ENCODE measurements at places on chromosomes 13 and 19.

DNA sequence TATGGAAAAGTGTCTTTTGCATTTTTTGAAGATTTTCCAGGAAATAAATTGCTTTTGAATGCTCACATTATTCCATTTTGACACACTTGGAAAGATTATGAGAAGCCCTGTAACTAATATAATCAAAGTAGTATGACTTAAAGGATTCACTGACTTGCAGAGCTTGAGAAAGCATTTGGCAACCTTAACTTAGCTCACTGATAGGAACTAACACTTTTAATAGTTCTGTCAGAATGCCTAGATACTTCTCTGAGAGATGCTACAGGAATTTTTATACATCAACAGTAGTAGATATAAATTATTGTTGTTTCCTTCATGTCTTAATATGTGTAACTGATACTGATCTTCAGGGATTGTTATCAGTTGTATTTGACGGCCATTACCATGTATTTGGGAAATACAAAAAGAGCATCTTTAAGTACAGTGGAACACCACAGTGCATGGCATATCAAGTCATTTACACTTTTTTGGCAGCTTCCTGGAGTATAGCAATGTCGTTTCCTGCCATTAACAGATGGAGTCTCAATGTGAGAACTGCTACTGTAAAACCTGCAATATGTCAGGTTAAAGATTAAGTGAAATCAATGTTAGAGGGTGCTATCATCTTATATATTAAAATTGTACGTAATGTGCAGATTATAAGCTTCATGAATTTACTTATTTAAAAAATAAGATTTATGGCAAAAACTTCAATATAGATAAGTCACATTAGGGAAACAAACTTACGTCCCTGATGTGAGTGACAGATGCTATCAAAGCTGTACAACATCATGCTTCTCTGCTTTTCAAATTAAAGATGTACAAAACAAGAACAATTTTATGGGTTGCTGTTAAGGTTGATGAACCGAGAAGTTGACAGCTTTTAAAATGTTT, 1159.8 kb upstream of the MIR17HG start:
- no peak for DNase-seq

- DNase-seq, result no peak
These were observed 3.0 kb downstream of the TMEM255B start for GRCh38 chr13:113762075-113762474.

DNA sequence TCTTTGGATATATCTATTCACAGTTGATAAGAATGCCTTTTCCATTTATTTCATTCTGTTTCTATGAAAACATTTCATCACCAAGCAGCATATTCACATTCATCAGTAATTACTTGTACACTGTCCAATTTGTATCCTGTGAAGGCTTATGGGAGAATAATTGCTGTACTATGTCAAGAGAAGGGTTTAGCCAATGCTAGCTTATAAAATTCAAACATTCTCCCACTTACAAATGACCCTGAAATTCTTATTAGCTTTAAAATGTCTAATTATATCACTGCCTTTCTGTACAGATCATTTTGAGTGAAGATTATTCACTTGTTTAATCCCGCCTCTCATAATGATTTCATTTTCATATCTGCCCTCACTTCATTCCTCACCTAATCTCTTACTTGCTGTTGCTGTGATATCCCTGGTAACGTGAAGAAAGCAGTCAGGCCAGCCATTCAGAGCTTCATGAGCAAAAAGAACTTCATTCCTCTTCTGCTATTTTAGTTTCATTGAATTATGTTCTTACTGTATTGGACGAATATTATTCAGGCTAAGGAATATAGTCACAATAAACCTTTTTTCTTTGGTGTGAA, 778.7 kb downstream of the OLFM4 start:
- DNase-seq, result no peak

GRCh38 chr19:46615966-46616365, 8.9 kb downstream of the PTGIR start:
- DNase-seq, result no peak

DNA sequence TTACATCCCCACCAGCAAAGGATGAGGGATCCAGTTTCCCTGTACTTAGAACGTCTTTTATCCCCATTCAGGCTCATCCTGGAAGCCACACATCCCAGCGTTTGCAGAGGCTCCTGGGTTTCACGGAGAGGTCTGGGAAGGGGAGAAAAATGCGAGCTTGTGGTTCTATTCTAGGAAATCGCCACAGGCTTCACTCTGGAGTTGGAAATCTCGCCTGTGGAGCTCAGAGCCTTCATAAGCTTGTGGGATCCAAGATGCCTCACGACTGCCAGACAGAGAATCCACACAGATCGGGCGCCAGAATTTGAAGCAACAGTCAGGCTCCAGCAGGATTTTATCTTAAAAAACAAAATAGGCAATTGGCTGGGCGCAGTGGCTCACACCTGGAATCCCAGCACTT, 157.9 kb downstream of the PTPRS start:
- DNase-seq, result no peak

GRCh38 chr13:42969565-42970172, 22.4 kb downstream of the EPSTI1 start:
- peak; percentile 74 for DNase-seq

DNA sequence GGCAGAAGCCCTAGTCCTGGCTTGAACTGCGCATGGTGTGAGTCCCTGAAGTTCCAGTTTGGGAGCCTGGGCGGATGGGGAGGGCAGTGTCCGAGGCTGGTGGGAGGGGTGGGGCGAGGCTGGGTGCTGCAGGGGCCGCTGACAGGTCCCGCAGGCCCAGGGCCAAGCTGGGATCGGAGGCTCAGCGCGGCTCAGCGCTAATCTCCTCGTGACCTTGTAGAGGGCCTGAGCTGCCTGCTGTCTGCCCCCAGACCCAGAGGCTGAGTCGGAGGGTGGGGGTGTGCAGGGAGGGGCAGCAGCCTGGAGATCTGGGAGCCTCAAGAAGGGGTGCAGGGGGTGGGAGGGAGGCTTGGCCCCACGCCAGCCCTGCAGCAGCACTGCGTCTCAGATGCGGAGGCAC, 3.0 kb downstream of the ATP1A3 start:
- DNase-seq, result no peak

DNA sequence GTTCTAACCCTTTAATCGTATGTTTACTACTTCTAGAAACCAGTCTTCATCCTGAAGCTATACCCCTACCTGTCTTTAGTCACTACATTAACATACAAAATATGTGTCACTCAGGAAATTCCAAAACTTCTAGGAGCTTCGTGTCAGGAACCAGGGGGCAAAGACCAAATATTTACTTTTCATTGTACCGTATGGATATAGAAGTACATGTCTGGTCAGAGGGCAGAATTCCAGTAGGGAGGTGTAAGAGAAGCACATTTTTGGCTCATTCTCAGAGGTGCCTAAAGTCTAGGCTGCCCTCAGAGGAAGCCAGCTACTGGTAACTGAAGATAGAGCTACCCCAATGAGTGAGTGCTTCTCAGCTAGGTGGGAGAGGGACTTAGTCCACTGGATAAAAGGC, 320.7 kb downstream of the DIAPH3 start:
- no peak for DNase-seq

GRCh38 chr13:42255886-42256285, 16.1 kb upstream of the AKAP11 start:
- DNase-seq, result no peak

GRCh38 chr13:58879114-58879513, 1247.6 kb downstream of the PCDH17 start:
- DNase-seq, result no peak

GRCh38 chr13:81334481-81334880, 993.6 kb upstream of the SPRY2 start:
- DNase-seq, result no peak

DNA sequence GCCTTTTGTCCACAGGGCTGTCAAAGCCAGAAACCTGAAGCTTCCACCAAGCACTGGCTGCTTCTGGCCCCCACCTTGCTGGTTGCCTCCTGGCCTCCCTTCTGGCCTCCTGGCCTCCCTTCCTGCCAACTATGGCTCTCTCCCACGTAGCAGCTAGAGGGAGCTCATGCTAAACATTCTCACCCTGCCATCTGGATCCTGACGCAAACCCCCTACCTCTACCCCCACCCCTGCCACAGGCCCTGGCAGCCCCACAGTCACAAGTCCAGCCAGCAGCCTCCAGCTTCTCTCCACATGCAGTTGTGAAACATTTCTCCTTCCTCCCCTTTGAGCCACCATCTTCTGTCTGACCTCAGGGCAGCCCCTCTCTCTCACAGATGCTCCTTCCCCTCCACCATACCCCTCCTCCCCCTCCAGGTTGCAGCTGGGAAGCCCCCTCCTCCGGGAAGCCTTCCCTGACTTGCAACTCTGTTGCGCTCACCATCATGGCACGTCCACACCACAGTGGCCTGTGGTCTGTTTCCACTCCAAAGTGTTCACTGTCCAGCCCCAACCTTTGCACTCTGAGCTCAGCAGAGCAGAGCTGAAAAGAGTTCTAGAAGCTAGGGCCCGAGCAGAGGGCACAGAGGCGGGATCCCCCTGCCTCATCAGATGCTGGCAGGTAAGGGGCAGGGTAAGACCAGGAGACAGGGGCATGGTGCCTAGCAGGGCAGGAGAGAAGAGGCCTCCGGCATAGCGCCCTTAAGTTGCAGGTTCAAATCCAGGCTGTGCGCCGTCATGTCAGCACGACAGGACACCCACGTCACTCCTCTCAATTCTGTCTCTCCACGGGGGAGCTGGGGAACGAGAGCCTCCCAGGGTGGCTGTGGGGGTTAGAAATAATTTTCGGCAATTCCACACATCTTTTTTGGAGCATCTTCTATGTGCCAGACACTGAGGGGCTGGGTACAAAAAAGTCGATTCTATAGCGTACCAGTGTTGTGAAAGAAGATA, 7.3 kb downstream of the ADGRL1 start:
- no peak for DNase-seq

DNA sequence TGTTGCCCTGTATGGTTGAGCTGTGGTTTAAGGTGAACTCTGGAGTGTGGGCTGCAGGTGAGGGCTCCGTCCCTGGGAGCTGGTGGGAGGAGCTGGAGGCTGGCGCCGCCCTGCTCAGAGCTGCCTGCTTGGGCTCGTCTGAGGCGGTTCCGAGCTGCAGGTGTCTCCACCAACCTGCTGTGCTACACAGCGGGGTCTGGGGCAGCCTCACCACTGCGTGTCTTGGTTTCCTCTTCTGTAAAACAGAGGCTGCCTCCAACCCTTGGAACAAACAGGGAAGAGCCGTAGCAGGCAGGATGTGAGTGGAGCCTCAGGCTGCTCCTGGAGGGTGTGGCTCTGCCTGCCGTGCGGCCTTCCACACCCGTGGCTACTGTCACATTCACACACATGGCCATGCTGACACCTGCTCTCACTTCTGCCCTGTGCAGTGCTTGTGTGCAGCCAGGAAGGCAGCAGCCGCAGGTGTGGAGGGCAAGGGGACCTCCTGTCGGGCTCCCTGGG, 21.4 kb downstream of the NAXD start:
- no peak for DNase-seq

- DNase-seq, result no peak
These were observed 183.7 kb upstream of the LSM14A start for GRCh38 chr19:33988601-33989000.

DNA sequence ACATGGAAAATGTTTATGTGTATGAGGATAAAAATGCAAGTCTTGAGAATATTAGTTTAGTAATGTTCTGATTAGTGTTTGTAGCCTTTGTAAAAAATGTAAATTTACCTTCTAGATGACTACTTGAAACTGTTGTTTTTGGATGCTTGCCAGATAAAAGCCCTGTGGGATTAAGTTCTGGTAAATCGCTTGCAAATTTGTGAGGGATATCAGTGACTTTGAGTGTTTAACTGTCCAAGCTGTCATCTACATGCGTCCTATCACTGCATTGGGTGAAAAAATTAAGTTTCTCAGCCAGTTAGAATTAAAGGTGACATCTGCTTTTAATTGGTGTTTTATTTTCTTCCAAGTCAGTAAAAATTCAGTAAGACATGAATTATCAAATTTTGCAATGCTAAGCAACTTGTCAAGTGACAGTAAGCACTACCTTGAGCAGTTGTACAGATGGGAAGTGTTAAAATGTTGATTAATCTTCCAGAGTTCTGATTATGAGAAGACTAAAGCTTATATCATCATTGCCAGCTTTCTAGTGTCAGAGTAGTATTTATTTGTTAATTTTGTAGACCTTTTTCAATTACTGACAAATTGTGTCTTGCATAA, 88.0 kb downstream of the PCCA start:
- DNase-seq, result no peak

DNA sequence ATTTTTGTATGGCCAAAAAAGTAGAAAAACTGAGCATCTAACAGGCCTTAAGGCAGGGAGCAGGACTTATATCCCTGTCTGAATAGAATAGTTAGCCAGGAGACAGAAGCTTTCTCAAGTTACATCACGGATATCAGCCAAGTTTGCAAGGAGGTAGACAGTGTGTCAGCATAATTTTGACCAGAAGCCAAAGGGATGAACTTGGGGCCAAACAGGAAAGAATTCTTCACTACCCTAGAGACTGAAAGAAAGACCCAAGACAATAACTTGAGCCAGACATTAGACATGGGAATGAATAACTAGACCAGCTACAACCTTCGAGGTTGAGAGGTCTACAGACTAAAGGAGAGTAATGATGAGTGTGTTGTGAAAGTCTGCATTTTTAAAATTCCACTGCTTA, 48.1 kb upstream of the PCDH9 start:
- no peak for DNase-seq

DNA sequence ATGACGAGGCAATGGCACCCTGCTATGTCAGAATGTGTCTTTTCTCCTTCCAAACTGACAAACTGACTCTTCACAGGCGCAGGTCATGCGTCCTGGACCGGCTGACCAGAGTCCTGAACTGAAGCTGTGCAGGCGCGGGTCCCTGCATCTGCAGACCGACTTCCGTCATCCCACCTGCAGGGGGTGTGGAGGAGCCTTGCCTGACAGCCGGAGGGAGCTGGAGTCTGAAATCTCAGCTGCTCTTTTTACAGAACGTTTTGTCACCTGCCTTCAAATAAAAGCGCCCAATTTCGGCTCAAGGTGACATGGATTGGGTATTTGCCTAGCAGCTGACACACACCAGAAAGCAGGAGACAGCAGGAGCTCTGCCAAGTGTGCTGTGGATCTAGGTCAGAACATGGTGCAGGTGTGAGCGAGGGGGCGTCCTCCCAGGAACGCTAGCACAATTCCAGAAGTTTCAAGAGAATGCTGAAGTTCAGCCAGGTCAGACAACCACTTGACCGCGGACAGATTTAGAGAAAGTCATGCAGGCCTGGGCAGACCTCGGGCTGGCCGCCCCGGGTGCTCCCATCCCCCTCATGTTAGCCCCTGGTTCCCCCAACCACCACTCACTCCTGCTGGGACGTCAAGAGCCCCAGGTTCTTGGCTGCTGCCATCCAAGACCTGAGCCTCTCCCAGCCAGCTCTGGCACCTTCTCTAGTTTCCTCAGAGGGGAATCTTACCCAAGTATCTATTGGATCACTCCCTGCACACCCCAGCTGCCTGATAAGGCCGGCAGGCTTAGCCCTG, 32.8 kb downstream of the ELL start:
- no peak for DNase-seq

DNA sequence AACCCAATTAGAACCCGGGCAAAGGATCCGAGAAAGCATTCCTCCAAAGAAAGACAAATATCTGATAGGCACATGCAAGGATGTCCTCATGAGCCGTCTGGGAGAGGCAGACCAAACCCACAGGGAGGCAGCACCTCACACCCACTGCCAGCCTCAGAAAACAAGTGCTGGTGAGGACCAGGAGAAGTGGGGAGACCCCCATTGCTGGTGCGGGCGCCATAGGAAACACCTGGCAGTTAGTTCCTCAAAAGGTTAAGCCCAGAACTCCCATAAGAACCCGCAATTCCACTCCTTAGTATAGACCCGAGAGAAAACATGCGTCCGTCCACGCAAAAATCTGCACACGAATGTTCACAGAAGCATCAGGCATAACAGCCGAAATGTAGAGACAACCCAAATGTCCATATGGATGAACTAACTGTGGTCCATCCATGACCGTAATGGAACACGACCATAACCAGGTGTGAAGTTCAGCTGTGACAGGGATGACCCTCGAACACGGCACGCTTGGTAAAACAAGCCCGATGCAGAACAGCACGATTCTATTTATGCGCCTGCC, 7.9 kb downstream of the ZNF787 start:
- DNase-seq, result no peak

All from hypothalamus (tissue), 51 donors.